ENCODE measurements at places on chromosomes 3 and 15. TPM values are rescaled to one million over a fixed set of nuclear protein-coding genes. Genes with fewer than 3 reads are reported as not detected.

Gene GATA2
- 22.8 TPM for total RNA-seq

Gene OR5H6
- not detected for total RNA-seq

Gene ATP2B2
- total RNA-seq: 0.09 TPM

Gene SERINC4
- 0.23 TPM for total RNA-seq

Gene MITF
- 62.0 TPM for total RNA-seq

Gene TXNRD3
- 6.4 TPM for total RNA-seq

Gene CDCP1
- total RNA-seq: 42.4 TPM

Gene SERPINI1
- total RNA-seq: 2.9 TPM

Gene BRPF1
- 17.3 TPM for total RNA-seq

Gene PPARG
- total RNA-seq: 13.0 TPM

Gene AGBL1
- total RNA-seq: not detected

Gene FMN1
- total RNA-seq: 18.2 TPM

Gene ACTC1
- total RNA-seq: 40.5 TPM

Gene TLR9
- total RNA-seq: 1.4 TPM

Gene CADM2
- 7.9 TPM for total RNA-seq

Gene TYRO3
- total RNA-seq: 9.1 TPM

Gene RAB8B
- 41.4 TPM for total RNA-seq

Gene GNAT1
- not detected for total RNA-seq

Gene SQOR
- total RNA-seq: 29.4 TPM

Gene ERICH6
- total RNA-seq: 0.09 TPM

Gene GPR176
- 5.4 TPM for total RNA-seq

Gene LEO1
- 18.0 TPM for total RNA-seq

Gene CCR1
- 4.8 TPM for total RNA-seq

Gene ATP8B4
- total RNA-seq: 15.8 TPM

Gene SEMA3F
- 34.1 TPM for total RNA-seq

Gene C2CD4A
- 0.17 TPM for total RNA-seq

Gene GOLGA8T
- total RNA-seq: 0.66 TPM

Gene INTS14
- 35.7 TPM for total RNA-seq

Gene DNAH1
- total RNA-seq: 13.8 TPM

Gene UBA3
- total RNA-seq: 59.1 TPM

Gene KY
- total RNA-seq: 1.6 TPM

Gene ASB14
- total RNA-seq: not detected

Gene C3orf49
- total RNA-seq: not detected

Gene PPM1M
- 33.0 TPM for total RNA-seq

Gene PLA2G4F
- total RNA-seq: 3.2 TPM

Gene CADPS
- 37.2 TPM for total RNA-seq

Gene LCTL
- total RNA-seq: not detected

Gene GOLGA8K
- total RNA-seq: 0.66 TPM

Gene CYP1A1
- 13.8 TPM for total RNA-seq

Gene PFN2
- 60.3 TPM for total RNA-seq

Gene C3orf22
- not detected for total RNA-seq

Gene SAXO2
- 12.3 TPM for total RNA-seq

Gene FRMD4B
- 34.1 TPM for total RNA-seq

Gene PTH1R
- total RNA-seq: 11.7 TPM

Gene FILIP1L
- 142 TPM for total RNA-seq

Gene SH3BP5
- 60.4 TPM for total RNA-seq

Gene TMOD2
- total RNA-seq: 14.0 TPM

Measured in mucosa of gallbladder (tissue), 1 donor.